ENCODE measurements at places on chromosomes 16 and 17.

- no peak for DNase-seq
Observed at GRCh38 chr16:78998879-78999278, 601.7 kb downstream of the MAF start.

GRCh38 chr16:12411516-12411915 lies 392.2 kb downstream of the CPPED1 start:
- DNase-seq: no peak

- no peak for DNase-seq
Observed at GRCh38 chr17:58527306-58527705, 12.9 kb upstream of the MTMR4 start.

DNA sequence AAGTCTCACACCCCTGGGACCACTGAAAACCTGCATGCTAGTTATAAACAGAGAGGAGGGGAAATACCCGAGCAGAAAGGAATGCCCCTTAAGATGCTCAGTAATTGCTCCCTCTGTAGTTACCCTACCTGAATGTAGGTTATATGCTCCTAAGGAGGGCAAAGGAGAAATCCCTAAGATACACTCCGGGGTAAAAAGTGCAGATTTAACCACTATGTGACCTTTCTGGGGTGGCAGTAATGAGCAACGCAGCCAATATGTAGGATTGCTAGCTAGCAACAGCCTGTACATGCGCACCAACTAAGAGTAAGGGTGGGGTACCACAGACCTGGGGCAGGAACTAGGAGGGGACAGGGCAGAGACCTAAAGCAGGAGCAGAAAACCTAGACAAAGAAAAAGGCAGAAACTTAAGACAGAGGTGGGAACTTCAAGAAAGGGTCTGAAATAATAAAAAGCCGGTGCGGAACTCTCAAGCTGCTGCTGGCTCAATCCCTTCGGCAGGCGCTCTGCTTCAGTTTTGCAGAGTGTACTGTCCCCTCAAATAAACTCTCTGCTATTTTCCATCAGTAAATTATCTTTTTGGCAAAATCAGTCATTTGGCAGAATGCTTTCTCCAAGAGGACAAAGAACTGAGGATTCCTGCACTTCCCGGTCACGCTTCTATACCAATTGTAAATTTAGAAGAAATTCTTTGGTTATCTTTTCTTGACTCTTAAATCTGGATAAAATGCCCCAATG lies 823.8 kb downstream of the CDH11 start:
- DNase-seq: no peak

DNA sequence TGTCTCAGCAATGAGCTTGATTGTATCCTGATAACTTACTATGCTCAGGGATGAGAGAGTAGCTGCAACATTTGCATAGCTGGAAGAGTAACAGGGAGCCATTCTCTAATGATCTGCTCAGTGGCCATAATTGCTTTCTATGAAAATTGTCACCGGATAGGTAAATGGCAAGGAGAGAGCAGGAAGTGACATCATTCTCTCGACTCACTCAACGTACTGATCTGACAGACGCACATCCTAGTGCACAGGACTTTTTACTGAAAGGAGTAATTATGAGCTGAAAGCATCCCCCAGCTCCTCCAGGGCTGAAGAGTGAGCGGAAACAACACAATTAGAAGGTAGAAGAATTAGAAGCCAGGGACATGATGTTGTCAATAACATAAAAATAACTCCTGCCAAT lies 71.8 kb downstream of the IRX5 start:
- DNase-seq: no peak

DNA sequence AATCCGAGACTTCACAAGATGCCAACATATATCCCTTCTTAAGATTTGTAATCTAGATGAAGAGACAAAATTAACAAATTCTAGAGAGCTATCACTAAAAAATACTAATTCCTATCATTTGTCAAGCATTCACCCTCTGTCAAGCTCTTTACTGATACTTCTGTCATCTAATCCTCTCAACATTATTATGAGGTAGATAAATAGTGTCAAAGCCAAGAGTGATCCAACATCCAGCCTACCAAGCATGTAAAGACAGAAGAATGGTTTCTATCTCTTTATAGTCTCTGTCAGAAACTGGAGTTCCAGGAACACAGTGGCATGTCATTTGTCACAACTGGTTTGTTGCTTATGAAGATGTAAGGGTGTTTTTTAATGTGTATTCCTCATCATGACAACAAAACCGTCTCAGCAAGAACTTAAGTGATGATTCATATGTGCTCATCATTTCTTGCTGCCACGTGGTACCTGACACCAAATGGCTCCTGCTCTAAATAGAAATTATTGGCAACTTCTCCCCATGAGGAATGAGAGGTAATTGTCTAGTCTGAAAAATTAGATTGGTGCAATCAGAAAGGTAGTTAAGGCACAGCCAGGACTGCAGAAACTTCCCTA lies 196.8 kb downstream of the TOX3 start:
- DNase-seq: no peak

DNA sequence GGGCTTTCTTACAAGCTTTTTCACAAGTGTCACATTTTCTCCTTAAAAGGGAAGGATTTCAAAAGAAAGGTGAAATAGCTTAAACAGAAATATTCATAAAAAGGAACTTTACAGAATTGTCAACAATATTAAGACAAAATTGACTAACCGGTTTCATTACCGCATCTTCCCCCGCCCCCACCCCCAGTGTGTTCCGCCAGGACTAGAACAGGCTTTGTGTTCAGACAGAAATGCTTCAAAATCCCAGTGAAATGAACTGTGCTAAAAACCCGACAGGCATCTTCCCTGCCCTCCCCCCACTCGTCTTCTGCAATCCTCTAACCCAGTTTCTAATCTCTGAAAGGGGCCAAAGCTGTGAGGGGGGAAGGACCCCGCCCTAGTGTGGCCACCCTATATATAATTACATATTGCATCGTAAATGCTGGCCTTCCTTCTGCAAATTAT lies 990 bp upstream of the ROGDI start:
- DNase-seq: no peak

DNA sequence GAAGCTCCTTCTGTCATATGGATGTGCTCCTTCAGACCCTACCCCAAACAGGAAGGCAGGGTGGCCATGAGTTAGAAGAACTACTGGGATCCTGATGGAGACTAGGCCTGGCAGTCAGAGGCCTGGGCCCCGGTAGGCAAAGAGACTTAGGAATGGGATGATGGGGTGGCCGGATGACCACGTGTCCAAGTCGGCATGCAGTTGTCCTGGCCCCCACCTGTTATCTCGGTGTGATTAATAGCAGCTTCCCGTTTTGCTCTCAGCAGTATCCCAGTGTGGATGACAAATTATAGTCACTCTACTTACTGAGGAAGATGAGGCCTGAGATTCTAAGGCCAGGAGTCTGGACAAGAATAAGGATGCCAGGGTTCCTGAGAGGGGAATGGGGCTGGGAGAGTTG lies 1.5 kb downstream of the TNFSF12 start:
- DNase-seq: no peak

DNA sequence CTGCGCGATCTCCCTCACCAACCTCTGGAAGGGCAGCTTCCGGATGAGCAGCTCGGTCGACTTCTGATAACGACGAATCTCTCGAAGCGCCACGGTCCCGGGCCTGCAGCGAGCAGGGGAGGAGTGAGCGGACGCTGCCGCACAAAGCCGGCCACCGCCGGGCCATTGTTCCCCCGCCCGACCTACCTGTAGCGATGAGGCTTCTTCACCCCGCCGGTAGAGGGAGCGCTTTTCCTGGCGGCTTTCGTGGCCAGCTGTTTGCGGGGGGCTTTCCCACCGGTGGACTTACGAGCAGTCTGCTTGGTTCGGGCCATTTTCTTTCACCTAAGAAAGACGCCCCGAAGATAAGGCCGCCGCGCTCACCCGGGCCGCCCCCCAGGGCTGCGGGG lies 5.8 kb upstream of the UNK start:
- peak; percentile 87 for DNase-seq

GRCh38 chr16:83118365-83118764 lies 491.6 kb downstream of the CDH13 start:
- no peak for DNase-seq

- DNase-seq: no peak
Observed at GRCh38 chr16:73887911-73888310, 408.7 kb upstream of the PSMD7 start.

GRCh38 chr17:61833536-61834193 lies 29.7 kb downstream of the BRIP1 start:
- no peak for DNase-seq

DNA sequence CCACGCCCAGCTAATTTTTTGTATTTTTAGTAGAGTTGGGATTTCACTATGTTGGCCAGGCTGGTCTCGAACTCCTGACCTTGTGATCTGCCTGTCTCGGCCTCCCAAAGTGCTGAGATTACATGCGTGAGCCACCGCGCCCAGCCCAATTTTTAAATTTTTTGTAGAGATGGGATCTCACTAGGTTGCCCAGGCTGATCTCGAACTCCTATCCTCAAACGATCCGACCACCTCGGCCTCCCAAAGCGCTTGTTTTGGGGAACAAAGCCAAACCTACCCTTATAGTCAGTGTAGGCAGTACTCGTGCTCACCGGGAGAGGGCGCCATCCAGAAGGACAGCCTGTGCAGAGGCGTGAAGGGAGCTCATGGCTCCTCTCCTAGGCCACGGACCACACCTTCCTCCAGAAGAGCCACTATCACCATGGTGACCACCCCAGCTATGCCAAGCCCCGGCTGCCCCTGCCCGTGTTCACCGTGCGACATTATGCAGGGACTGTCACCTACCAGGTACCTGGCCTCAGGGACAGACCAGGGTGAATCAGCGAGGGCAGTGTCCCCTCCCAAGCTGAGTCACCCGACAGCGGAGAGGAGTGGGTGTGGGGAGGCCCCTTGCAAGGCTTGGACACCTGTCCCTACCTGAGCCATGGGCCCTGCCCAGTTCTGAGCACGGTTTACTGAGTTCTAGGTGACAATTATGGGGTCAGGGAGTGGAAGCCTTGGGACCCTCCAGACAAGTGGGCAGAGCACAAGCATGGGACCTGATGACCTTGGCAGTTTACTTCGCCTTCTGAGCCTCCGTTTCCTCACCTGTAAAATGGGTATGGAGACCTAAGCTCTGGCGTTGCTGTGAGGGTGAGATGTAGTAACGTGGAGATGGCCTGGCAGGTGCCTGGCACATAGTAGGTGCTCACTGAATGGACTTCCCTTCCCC lies 13.7 kb downstream of the MYO15B start:
- DNase-seq: peak; percentile 55

- peak; percentile 53 for DNase-seq
Observed at GRCh38 chr17:42682722-42683403, 532 bp downstream of the CNTNAP1 start.

GRCh38 chr16:82031116-82032084 lies 3.7 kb upstream of the HSD17B2 start:
- DNase-seq: no peak

GRCh38 chr17:2179615-2180295 lies 123.8 kb downstream of the SMG6 start:
- DNase-seq: no peak

DNA sequence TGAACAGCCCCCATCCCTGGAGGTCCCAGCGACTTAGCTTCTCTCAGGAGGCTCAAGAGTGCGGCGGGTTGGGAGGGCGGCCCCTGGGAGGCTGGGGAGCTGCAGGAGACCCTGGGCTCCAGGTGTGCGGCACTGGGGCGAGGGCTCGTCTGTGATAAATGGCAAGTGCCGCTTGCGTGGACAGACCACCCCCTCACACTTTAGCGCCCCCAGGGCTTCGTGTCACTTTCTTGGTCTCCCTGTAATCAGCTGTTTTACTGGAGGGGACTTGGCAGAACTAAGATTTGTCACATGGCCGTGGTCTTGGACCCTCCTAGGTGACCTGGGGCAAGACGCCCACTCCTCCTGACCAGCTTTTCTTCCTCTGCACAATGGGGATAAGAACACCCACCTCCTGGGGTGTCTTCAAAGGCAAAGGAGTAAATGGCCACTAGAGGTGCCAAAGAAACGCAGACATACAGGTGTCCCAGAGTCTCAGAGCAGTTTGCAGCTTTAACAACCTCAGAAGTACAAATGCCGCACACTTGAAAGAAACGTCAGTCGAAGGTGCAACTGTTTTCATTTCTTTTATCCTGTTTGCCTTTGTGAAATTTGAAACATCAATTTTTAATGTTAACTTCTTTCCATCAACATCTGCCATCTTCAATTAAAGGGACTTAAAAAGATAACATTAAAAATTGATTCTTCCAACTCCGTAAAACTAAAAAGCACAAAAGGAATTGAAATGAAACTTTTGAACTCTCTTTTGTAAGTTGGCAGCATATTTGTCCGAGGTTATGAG lies 946 bp downstream of the OSGIN1 start:
- no peak for DNase-seq

DNA sequence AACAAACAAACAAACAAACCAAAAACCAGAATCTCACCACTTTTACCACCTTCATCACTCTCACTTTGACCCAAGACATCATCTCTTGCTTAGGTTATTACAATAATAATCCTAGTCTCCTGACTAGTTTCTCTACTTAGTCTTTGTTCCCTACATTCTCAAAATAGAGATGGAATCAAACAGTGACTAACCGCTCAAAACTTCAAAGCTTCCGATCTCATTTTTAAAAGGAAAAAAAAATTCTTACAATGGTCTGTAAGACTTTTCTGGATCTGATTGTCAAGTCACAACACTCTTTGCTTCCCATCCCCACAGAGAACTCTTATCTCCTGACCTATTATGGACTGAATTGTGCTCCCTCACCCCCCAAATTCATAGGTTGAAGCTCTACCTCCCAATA lies 60.9 kb downstream of the SPAG9 start:
- DNase-seq: no peak

GRCh38 chr16:61944004-61944403 lies 92.2 kb downstream of the CDH8 start:
- no peak for DNase-seq

DNA sequence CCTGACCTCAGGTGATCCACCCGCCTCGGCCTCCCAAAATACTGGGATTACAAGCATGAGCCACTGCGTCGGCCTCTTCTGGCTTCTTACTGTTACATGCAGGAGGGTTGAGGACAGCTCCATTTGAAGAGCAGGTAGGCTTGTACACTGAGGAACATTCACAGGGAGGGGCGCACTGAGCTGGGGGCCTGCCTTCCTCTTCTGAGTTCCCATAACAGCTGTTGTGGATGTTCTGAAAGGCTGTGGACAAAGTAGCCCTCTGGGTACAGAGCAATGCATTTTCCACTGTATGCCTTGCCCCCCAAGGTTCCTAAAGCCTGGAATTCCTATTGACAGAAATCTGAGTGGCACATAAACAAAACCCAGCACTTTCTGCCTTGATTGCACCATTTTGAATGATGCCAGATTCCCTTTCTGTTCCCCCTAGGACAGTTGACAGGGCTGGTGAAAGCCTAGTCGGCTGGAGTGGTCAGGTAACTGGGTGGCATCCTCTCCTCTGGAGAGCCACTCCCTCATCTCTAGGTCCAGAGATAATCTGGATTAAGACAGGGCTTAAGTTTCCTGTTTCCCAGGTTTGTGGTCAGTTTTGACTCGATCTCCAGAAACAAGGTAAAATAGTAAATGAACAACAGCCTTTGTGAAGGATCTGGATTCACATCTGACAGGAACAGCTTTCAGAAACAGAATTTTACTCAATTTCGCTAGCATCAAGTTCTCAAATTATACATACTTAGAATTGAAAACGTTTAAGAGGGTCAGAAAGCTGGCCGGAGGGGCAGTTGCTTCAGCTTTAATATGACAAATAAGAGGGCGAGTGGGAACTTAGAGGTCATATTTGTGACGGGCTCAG lies 1.3 kb upstream of the CDK5R1 start:
- peak; percentile 22 for DNase-seq

GRCh38 chr16:31072540-31073141 lies 1.4 kb downstream of the ZNF668 start:
- DNase-seq: peak; percentile 55

GRCh38 chr16:88599092-88599733 lies 29.0 kb downstream of the ZC3H18 start:
- no peak for DNase-seq

GRCh38 chr16:70381604-70382342 lies 35.1 kb downstream of the DDX19A start:
- no peak for DNase-seq

- no peak for DNase-seq
Observed at GRCh38 chr16:4388271-4389021, 16.8 kb downstream of the VASN start.

All from natural killer cell (primary cell).